ENCODE measurements at places on chromosomes 16 and 17.

DNA sequence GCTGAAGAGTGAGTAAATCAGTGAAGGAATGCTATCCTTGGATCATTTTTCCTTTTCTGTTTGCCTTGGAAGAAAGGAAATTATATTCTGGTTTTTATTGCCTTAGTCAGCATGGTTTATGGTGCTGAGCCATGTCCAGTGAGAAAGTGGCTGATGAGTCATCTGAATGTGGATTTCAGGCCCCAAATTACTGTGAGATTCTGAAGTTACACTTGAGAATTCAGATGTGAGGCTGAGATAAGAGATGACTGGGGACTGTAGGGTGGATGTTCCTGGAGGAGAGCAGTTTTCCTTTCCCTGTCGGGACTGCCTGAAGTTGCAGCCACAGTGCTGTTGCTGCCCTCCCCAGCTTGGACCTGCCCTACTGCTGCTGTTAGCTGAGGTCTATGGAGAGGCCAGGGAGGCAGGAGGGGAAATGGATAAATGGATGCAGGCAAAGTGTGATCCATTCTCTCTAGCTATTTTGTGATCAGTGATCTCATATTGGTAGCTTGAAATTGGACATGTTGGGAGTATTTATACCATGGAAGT is 4.2 kb upstream of the MAP3K14 start:
- DNase-seq = peak; percentile 28

DNA sequence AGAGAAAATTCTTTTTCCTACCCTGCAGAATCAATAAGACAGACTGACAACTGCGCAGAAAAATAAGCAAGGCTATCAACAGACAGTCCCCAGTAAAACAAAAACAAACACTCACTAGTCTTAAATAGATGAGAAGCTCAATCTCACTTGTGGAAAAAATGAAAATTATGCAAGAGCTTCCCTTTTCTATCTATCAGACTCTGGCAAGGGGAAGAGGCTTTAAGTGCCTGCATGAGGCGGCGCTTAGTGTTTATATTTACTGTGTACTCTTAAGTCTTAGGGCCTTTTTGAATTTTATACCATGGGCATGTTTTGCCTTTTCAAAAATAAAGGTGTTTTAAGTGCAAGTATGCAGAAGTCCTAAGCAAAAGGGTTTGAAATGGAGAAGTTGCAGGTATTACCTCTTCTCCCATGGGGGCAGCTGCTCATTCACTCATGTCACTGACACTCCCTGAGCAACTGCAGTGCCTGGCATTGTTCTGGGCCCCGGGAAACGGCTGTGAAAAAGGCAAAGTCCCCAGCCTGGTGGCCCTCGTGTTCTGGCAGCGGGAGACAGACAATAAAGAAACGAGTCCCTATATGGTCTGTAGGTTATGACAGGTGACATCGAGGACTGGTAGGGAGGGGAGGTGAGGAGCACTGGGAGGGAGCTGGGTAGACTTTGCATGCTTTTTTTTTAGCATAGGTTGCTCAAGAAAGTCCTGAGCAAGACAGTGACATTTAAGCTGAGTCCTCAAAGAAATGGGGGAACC is 35.2 kb downstream of the HSBP1 start:
- no peak for DNase-seq

DNA sequence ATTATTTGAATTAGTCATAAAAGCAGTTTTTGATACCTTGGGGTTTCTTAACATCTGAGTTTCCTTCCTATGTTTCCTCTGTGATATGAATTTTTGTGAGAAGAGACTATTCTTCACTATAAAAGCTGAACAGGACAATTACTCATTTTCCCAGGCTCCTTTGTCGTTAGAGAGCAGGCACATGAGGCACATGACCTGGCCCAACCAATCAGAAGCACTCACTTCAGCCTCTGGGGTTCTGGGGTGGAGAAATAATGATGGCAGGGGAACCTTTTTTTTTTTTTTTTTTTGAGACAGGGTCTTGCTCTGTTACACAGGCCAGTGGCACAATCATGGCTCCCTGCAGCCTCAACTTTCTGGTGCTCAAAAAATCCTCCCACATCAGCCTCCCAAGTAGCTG is 145.5 kb upstream of the ASIC2 start:
- DNase-seq = no peak

DNA sequence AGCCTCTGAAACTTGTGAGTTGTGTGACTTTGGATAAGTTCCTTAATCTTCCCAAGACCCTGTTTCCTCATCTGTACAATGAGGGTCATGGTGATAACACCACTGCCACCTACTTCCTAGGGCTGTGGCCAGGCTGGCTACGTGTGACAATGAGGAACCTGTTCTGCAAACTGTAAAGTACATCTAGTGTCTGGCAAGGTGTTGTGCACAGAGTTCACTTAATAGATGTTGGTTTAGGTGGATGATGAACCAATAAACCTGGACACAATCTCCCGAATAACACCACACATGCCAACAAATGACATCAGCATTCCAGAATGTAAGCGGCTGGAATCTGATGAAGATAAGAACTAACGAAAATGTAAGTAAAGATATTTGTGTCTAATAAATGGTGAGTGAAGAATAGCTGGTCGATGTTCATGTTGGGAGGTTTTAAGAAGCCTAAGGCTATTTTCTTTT is 82.3 kb downstream of the MARCHF10 start:
- DNase-seq = peak; percentile 12

- DNase-seq = no peak
These were observed 12.1 kb downstream of the DUS2 start for GRCh38 chr16:68035227-68035626.

DNA sequence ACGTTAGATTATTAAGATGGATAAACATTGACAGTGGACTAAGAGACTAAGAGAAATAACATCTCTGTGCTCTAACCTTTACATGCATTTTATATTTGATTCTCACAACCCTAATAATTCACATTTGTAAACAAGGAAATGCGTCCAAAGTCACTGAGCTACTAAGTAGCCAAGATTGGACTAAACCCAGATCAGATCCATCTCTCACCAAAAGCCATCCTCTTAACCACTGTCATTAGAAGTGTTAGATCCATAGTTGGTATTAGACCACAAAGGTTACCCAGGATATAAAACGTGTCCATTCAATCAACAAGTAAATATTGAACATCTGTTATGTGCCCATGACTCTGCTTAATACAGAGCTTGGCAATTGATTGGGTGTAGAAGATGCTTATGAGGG is 5.2 kb downstream of the HSD17B2 start:
- no peak for DNase-seq

DNA sequence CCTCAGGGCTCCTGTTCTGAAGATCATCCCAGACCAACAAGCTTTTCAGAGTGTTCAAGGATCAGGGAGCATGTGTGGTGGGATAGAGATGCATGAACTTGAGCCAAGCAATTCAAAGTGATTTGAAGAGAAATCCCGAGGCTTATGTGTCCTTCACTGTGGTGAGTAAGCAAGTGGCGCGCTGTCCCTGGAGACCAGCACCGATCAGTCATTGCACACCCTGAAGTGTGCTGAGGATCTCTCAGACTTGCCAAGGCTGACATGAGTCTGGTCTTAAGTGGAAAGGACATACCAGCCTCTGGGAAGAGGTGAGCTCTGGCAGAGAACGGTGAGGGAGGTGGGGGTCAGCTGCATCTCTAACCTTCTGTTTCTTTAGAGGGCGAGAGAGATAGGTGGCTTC is 43.8 kb upstream of the CDH13 start:
- no peak for DNase-seq

DNA sequence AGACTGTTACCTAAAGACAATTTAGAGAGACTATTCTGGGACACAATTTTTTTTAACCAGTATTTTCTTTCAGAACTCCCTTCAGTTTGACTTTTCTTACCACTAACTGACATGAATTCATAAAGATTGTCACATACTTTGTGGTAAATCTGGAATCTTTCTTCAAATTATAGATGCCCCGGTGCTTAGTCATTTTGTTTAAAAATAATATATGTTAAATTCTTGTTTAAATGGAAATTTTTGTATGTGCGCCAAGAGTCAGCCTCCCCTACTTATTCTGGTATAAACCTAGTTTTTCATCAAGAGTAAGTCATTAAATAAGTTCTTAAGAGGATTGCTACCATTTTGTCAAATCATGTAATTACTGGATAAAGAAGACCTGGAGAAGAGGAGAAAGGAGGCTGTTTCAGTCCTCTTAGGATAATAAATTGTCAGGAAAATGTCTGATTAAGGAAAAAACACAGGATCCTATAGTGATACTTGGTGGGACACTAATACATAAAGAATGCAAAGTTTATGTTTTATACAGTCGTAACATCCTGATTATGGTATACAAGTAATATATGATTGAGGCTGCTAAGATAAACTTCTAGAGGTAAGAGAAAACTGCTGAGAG is 424.4 kb downstream of the PMP22 start:
- no peak for DNase-seq

- DNase-seq = no peak
These were observed 829 bp downstream of the GCGR start for GRCh38 chr17:81804559-81805399.

GRCh38 chr16:81539009-81539758 is 94.6 kb downstream of the CMIP start:
- no peak for DNase-seq

GRCh38 chr17:17852930-17853329 is 16.1 kb upstream of the SREBF1 start:
- DNase-seq = no peak

DNA sequence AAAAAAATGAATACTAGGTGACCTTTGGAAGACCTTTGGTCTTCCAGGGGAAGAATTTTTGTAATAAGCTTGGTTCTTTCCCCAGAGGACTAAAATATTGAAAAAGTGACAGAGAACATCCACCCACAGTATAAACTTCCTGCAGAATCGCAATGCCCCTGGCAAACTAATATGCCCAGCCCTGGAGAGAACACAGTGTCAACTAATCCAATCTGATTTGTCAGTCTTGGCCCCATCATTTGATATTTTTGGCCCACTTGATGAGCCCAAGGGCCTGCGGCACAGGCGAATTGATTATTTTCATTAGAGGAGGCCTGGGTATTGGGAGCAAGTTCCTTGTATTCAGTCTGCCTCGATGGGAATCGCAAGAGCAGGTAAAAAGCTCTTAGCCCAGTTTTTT is 98.4 kb downstream of the MAP2K6 start:
- no peak for DNase-seq

DNA sequence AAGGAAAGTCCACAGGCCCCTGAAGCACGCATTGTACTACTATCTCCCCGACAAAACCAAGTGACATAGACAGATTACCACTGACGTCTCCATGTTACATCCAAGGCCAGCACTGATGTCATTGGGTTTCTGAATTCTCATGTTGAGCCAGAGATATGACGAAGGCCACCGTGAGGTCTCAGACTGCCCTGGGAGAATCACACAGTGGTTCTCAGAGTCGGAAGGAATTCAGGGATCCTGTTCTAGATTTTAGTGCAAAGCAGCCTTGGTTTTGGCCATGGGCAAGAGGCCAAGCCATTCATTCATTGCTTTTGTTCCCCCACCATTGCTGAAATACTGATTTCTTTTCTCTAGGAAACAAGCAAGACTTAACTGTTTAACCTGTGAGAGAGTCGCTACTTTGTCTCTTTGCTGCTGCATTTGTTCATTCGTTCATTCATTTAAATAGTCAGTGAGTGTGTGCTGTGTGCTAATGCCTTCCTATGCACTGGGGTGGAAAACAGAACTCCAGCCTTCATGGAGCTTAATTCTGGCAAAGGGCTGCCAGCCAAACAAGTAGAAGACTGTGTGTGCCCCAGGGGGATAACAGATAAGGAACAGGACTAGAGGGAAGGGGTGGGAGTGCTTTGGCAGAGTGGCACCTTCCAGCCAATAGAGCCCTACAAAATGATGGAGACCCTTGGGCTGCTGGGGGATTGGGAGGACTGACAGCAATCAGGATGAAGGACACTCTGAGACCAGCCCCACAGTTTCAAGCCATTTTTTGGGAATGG is 222.3 kb downstream of the MSI2 start:
- no peak for DNase-seq

DNA sequence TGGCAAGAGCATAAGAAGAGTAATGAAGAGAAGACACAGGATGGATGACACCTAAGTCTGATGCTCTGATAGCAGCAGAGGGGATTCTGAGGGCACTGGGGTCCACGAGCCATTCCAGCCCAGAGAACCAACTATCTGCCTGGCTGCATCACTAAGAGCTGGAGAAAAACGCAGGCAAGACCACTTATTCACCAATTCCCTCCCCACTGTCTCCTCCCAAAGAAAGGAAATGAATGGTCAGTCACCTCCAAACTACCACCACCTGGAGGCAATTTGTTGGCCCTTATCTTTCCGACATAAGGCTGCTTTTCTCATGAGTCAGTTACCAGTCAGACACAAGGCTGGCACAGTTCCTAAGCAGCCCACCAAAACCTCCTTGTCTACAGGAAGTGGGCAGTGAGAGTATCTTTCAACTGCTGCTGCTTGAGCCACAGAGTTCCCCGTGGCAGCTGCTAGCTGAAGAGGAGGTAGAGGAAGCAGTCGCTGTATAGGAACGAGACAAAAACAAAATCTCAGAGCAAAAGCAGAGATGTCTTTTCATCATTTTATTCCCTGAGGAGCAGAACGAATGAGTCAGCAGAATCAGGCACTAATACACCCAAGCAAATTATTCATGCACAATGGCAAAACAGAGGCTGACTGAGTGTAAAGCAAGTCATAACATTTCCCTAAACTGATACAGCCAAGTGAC is 111.1 kb downstream of the SMG6 start:
- peak; percentile 39 for DNase-seq

DNA sequence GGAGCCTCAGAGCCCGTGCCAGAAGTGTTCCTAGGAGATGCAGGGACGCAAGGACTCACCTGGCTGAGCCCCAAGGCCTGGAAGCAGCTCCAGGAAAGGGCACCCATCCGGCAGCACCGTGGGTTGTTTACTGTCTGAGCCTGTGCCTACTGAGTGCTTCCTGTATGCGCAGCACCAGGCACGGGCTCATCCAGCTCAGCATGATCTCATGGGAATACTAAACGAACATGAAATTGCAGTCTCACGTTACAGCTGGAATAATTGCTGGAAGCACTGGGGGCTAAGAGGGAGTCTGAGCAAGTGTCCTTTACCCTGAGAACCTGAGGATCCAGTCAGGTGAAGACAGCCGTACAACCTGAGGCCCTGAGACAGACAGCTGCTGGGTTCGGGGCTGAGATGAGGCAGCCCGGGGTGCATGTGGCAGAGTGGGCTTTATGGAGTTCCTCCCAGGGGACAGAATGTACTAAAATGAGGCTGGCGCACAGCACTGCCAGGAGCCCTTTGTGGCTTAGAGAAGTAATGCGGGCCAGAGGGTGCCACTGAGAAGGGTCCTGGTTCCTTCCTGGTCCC is 5.4 kb downstream of the CTRL start:
- no peak for DNase-seq

GRCh38 chr16:15518381-15519351 is 84.3 kb downstream of the BMERB1 start:
- no peak for DNase-seq

DNA sequence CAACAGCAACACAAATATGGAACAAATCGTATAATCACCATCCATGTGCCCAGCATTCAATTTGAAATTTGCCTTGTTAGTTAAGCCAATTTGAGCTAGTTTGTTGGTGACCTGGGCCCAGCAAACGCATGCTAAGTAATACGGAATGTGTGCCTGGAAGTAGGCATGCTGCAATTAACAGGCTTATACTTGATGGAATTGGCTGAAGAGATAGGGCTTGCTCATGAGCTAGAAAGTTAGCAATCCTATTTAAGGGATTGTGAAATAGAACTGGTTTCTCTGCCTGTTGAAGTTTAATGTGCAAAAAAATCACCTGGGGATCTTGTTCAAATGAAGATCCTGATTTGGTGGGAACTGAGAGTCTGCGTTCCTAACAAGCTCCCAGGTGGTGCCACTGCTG is 8.5 kb upstream of the LPO start:
- no peak for DNase-seq

- no peak for DNase-seq
These were observed 8.5 kb downstream of the NDE1 start for GRCh38 chr16:15658556-15658955.

- no peak for DNase-seq
These were observed 9.4 kb upstream of the DNASE1 start for GRCh38 chr16:3645108-3645503.

- DNase-seq = no peak
These were observed 153.8 kb downstream of the MSI2 start for GRCh38 chr17:57410169-57410568.

Data from Calu3 (cell line).